ENCODE measurements at places on chromosomes 16 and 17. TPM values are rescaled to one million over a fixed set of nuclear protein-coding genes. Genes with fewer than 3 reads are reported as not detected.

DNA sequence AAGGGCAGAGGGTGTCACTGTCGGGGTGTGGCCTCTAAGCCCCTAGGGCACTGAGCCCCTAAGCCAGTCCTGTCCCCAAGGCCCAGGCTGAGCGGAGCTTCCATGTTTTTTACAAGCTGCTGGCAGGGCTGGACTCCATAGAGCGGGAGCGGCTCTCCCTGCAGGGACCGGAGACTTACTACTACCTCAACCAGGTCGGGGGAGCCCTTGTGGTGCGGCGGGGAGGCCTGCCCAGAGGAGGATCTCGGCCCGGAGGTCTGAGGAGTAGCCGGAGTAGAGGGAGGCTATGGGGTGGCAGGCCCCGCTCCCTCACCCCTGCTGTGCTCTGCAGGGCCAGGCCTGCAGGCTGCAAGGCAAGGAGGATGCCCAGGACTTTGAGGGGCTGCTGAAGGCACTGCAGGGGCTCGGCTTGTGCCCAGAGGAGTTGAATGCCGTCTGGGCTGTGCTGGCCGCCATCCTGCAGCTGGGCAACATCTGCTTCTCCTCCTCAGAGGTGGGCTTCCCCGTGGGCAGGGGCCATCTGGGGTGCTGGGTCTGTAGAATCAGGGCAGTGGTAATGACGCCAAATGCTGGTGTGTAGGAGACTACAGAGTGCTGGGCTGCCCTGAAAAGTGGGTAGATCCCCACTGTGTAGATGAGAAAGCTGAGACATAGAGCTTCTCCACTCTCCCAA is 4.9 kb downstream of the MYO15B start:
- no peak for DNase-seq

DNA sequence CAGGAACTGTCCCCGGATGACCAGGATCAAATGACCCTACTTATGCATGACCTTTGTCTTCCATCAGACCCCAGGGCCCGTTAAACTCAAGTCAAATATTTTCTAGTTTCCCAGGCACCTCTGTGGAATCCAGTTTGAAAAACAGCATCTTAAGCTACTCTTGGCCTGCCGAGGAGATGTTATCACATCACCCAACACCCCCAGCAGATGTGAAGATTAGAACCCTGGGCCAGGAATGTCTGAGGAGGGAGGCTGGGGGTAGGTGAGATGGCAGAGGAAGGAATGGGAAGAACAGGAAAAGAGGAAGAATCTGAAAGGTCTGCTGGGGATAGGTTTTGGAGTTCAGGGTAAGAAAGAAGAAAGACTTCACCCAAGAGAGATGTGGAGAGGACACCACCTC is 79.2 kb downstream of the AXIN2 start:
- no peak for DNase-seq

GRCh38 chr17:31715446-31715845 is 143.6 kb downstream of the COPRS start:
- DNase-seq = no peak

DNA sequence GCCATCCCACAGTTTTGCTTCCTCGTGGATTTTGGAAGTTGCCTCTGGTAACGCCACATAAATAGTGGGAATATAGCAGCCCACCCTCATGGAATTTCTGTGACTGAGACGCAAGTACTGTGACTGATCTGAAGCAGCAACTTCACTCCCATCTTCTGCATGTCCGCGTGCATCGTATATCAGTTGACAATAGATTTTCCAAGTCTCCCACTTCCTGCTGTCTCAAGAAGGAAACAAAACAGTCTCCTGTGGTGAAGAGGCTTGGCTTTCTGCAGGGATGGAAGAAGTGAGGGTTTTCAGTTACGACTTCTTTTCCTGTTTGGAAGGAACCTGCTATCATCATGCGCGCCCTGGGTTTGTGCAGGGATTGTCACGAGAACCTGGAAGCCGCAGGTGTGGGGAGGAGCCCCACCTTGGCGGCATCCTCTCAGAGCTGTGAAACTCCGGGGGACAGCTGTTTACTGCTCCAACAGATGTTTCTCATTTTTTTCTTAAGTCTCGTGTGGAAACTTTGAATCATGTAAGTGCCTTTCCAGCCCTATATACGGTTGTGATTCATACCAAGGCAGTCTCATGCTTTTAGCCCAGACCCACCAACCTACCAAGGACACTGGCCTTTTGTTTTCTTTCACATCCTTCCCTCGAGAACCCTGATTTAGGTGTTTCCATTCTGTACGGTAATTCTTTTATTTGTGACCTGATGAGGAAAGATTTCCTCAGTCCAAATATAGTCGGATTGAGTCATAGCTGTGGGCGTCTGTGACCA is 57.5 kb downstream of the WIPI1 start:
- DNase-seq = no peak

The LDHD gene
- polyA plus RNA-seq = 2.2 TPM

DNA sequence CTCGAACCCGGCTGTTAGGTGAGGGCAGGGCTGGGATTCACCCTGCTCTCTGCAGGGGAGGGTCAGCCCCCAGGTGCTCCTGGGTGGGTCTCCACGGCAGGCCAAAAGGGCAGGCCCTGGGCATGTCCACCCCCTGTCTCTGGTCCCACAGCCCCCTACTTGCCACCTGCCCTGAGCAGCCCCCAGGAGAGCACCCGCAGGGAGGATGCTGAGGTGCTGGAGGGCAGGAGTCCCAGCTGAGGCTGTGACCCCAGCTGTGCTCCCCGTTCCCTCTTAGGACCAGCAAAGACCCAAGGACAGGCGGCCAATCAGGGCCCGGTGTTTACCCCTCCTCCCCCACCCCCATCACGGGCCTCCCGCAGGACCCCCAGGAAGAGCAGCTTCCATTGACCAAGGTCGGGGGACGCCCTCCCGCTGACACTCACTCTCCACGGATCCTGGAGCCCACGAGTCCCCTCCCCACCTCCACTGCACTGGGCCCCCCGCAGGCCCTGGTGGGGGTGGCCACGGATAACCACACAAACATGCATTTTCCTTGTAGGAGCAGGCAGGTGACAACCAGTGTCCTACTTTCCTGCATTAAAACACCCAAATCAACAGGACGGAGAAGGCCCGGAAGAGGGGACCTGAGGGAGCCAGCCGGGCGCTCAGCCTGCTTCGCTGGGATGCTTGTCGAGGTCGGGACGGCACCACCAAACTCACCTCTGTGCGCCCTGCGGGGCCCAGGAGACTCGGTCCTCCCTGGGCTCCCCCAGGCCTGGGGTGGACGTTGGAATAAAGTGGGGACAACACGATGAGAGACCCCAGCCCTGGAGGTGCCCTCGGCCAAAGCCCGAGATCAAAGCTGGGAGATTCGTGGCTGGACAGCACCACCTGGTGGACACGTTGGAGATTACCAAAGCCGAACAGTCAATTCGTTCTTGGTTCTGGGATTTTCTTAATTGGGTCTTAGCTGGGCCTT is 22.5 kb upstream of the ENPP7 start:
- DNase-seq = no peak

DNA sequence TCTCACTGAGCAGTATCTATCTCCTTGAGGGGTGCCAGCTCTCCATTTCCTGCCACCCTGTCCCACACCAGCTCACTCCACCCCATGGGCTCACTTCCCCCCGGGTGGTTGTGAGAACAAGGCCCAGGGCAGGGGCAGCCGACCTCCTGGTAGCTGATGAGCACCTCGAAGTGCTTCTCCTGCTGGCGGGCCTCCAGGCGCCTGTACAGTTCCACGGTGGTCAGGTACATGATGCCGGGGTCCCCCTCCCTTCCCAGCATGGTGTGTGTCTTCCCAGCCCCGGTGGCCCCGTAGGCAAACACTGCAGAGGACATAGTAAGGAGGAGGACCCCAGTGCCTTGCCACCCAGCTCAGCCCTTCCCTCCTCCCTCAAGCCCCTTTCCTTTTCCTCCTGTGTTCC is 12.5 kb downstream of the KIF18B start:
- DNase-seq = no peak

- DNase-seq = peak; percentile 59
Observed at GRCh38 chr17:40320756-40321523, 12.0 kb downstream of the RARA start.
